ENCODE measurements at places on chromosomes 6 and 20.
A peak's percentile ranks its signal among the peaks of the same experiment; 100 is the strongest.

GRCh38 chr6:140181876-140182275 lies 807.4 kb upstream of the CITED2 start:
- DNase-seq, result no peak

GRCh38 chr6:108733706-108734265 lies 114.4 kb upstream of the ARMC2 start:
- no peak for DNase-seq

GRCh38 chr6:121439926-121440325 lies 4.5 kb downstream of the GJA1 start:
- DNase-seq, result no peak

- DNase-seq, result no peak
Measured at GRCh38 chr6:108565893-108566292, 5.2 kb downstream of the FOXO3 start.

- no peak for DNase-seq
Measured at GRCh38 chr6:102402635-102403329, 1009.3 kb downstream of the GRIK2 start.

- DNase-seq, result no peak
Measured at GRCh38 chr20:46171476-46171875, 53.4 kb downstream of the CD40 start.

- no peak for DNase-seq
Measured at GRCh38 chr20:16415071-16416053, 157.9 kb downstream of the KIF16B start.

- DNase-seq, result no peak
Measured at GRCh38 chr6:108795814-108796213, 52.4 kb upstream of the ARMC2 start.

DNA sequence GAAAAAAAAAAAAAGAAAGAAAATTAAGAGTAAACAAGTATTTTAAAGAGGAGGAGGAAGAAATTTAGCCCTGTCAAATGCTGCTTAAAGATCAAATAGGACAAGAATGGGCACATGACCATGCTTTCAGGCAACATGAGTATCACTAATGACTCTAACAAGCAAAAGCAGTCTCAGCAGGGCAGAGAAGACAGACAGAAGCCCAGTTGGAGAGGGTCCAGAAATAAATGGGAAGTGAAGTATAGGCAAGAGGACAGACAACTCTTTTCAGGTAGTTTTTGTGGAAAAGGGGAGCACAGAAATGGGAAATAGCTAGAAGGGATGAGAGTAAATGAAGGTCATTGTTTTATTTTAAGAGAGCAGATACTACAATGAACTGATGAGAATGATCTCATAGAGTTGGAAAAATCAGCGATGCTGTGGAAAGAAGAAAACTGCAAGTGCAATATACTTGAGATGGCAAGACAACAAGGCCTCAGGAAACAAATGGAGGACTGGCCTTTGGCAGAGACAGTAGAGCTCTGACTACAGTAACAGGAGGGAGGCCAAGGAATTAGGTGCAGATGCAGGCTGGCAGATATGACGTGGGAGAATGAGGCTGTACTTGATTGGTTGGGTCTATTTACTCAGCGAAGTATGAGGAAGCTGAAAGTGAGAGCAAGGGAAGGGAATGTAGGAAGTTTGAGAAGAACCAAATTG lies 40.3 kb downstream of the KIF6 start:
- no peak for DNase-seq

DNA sequence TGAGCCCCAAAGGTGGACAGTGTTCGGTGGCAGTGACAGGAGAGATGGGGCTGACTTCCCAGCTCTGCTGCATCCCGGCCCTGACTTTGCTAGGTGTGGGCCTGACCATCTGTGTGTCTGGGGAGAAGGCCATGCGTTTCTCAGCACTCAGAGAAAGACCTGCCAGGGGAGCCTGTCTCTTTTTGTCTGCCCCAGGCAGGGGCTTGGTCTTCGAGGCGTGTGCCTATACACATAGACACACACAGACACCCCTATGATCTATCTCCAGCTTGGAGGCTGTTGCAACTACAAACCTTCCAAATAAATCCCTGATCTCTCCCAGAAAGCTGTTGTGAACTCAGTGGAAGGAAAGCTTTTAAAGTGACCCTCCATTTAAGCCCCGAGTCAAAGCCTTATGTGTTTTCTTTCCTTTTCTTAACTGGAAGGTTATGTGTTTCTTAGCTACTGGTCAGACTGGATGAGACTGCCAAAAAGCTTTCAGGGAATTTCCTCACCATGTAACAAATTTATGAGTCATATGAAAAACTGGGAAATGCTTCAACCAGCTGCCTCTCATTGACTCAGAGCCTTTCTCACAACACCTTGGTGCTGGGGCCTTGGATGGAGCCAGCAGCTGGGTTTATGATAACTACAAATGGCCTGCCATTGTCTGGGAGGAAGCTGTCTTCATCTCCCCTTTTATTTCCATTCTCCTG lies 102.6 kb downstream of the CDC5L start:
- no peak for DNase-seq

- no peak for DNase-seq
Measured at GRCh38 chr6:159919011-159919511, 28.3 kb downstream of the MAS1 start.

DNA sequence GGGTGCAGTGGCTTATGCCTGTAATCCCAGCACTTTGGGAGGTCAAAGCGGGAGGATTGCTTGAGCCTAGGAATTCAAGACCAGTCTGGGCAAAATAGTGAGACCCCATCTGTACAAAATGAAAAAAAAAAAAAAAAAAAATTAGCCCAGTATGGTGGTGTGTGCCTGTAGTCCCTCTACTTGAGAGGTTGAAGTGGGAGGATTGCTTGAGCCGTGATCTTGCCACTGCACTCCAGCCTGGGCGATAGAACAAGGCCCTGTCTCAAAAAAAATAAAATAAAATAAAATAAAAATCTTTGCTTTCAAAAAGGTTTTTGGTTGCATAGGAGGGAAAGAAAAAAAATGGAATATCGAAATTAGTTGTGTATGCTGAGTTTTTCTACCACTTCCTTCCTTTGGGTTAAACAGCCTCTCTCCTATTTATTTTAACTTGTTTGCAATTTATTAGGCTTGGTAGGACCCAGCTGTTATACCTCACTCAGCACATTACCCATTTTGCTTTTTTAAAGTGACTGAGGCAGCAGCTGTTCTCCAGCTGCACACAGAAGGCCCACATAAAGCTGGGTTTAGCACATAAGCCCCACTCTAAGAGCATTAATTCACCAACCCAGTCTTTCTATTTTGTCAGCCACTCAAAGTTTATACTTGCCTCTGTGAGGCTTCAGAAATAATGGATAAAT lies 152.3 kb downstream of the ZFAND3 start:
- DNase-seq, result no peak

DNA sequence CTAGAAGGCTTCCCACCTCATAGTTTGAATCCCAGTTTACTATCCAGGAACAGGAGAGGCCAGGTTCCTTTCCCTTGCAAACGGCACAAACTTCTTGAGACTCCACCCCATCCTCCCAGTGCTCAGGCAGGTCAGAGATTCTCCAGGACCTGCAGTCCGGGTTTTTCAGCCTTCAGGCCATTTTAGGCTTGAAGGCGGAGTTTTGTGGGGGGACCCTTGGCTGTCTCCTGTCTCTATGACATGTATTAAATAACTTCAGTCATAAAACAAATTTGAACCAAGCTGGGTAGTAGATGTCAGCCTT lies 230.1 kb downstream of the NFATC2 start:
- DNase-seq, result no peak

GRCh38 chr6:36383606-36384005 lies 3.9 kb downstream of the ETV7 start:
- no peak for DNase-seq

DNA sequence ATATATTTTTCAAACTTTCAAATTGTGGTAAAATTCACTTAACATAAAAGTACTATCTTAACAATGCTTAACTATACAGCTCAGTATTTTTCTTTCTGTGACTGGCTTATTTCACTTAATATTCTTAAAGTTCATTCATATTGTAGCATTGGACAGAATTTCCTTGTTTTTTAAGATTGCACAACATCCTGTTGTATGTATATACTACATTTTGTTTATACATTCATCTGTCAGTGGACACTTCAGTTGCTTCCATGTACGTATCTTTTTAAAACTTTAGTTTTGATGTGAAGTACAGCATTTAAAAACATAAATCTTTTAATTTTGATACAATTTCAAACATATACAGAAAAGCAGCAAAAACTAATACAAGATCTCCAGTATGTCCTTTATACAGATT lies 220.7 kb downstream of the ZFAND3 start:
- no peak for DNase-seq

DNA sequence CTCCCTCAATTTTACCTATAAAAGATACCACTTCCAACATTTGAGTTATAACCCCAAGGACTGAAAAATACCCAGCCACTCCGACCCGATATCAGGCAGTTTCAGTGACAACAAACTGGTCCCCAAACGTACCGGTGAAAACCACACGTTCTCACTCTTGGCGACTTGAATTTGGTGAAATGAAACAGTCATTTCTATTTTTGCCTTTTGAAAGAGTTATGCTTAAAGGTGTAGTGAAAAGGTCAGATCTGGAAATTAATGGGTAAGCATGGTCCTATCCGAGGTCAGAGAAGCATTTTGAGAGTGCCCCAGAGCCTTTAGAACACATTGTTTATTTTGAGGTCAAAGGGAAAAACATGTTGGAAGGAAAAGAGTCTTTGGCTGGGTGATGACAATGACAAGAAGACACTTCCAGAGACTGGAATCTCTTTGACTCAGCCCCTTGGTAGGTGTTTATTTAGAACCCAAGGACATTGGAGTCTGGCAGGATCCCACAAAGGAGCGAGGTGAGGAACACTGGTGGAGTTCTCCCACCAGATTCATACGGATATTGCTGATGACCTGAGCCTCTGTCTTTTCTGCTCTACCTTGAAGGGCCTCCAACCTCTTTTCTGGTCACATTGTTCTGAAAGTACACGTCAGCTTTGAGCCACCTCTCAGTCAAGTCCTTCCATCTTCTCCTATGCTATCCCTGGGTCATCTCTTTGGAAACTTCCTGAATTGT lies 235.0 kb downstream of the GMPR start:
- DNase-seq, result no peak

DNA sequence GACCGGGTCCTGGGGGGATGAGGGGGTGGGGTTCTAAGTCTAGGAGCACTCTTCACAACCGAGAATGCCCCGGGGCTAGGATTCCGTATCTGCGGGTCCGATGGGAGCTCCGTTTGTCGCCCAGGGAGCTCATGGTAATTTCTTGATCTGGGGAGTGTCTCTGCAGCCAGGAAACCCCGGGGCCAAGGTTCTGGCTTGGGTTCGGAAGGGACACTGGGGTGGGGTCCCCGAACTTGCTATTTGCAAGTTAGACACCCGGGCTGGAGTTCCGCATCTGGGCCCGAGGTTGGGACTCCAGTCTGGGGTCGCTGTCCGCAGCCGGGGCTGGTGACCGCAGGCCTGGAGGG lies 397 bp downstream of the PEDS1 start:
- no peak for DNase-seq

- DNase-seq, result no peak
Measured at GRCh38 chr6:137827411-137827940, 39.6 kb upstream of the TNFAIP3 start.

DNA sequence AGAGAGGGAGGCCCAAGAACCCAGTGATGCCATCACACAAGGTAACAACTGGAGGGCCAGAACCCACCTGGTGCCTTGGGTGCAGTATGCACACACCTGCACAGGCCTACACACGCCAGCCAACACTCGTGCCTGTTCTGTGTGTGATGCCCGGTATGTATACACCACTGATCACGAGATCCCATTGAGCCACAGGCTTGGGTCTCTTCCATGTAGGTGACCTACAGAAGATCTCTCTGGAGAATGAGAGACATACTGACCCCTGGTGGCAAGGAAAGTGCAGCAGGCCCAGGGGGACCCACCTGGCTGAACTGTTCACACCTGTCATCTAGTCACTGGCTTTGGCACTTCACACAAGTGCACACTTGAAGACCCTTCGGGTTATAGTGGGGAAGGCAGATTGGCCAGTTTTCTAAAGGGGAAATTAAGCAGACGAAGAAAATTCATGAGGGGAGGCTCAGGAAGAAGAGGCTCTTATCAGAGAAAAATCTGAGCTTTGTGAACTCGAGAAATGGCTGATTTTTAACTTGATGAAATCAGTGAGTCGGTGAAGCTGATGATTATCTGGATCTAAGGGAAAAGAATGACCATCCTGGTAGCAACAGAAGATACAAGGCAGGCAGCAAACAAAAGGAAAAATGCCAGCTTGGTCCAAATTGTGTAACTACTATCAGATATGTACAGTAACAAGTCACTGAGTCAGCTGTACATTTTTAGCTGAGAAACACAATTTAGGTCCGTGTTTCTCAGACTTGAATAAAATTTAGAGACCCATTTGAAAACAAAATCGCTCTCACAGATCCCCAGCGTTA lies 69.1 kb upstream of the PBOV1 start:
- DNase-seq, result peak; percentile 21

DNA sequence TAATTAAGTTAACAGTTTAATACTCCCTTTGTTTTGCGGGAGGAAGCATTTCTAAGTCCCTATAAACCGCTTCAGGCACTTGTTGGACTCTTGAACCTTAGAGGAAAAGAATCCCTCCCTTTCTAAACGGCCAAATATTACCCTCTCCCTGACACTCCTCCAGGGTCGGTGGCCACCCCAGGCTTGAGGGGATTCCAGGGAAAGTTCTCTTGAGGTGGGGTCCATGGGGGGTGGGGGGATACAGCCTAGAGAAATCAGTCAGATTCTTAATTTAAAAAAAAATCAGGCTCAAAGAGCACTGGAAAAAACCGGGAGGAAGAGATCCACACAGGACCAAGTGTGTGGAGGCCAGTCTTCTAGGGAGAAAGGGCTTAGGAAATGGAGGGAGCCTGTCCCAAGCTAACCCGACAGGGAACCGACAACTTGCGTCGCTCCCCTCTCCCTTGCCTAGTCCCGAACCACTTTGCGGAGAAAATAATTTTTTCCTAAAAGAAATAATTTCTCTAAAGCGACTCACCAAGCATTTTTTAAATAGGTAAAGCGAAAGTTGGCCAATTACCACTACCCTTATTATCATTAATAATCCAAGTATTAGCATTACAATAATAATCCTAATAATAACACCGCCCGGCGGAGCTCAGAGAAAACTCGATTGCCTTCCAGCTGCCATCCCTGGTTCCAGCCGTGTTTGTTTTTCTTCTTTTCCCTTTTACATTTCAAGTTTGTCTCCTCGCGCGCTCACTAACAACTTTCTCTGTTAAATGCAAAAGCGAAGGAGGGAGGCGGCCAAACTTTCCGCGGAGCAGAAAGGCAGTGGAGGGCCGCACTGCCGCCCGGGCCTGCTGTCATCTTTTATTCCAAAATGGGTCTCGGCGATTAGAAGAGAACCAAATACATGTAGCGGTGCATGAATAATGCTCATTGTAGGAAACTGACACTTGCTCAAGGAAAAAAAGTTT lies 4.8 kb downstream of the NR2E1 start:
- DNase-seq, result no peak

GRCh38 chr6:90445533-90446108 lies 141.3 kb downstream of the MAP3K7 start:
- DNase-seq, result no peak

DNA sequence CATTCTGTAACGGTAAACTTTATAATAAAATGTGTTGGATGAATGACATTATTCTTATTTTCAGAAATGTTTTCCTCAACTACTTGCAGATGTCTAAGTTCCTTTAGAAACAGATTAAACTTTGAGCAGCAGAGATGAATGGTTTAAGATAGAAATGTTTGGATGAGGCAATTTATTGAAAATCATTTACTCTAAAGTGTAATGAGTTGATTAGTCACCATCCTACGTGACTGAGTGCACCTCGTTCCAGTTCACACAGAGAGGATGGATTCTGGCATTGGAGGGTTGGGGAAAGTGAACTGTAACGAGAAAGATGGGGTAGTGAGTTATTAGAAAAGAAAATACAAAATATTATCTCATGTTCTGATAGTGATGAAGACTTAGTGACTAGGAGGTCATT lies 28.7 kb downstream of the SMPDL3A start:
- DNase-seq, result no peak

GRCh38 chr6:72621291-72622093 lies at the start of gene KCNQ5:
KCNQ5 (plus strand) TSS chr6:72622064.
- peak; percentile 46 for DNase-seq

All from NCI-H2081 (cell line).